ENCODE measurements at places on chromosomes 2 and 18. TPM values are rescaled to one million over a fixed set of nuclear protein-coding genes. Genes with fewer than 3 reads are reported as not detected.

ANKRD36B gene
- total RNA-seq: 9.2 TPM

TWIST2 gene
- 0.17 TPM for total RNA-seq

- DNase-seq: no peak
These were observed 277.2 kb downstream of the EIPR1 start for GRCh38 chr2:3100386-3100785.

DNA sequence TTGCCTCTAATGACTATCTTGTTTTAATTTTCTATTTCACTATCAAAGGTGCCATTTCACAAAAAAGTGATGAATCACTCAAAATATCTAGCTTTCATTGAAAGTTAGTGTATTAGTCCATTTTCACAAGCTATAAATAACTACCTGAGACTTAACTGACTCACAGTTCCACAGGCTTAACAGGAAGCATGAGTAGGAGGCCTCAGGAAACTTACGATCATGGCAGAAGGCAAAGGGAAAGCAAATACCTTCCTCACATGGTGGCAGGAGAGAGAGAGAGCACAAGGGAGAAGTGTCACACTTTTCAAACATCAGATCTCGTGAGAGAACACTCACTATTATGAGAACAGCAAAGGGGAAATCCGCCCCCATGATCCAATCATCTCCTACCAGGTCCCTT, 1220.4 kb upstream of the ZEB2 start:
- no peak for DNase-seq

DNA sequence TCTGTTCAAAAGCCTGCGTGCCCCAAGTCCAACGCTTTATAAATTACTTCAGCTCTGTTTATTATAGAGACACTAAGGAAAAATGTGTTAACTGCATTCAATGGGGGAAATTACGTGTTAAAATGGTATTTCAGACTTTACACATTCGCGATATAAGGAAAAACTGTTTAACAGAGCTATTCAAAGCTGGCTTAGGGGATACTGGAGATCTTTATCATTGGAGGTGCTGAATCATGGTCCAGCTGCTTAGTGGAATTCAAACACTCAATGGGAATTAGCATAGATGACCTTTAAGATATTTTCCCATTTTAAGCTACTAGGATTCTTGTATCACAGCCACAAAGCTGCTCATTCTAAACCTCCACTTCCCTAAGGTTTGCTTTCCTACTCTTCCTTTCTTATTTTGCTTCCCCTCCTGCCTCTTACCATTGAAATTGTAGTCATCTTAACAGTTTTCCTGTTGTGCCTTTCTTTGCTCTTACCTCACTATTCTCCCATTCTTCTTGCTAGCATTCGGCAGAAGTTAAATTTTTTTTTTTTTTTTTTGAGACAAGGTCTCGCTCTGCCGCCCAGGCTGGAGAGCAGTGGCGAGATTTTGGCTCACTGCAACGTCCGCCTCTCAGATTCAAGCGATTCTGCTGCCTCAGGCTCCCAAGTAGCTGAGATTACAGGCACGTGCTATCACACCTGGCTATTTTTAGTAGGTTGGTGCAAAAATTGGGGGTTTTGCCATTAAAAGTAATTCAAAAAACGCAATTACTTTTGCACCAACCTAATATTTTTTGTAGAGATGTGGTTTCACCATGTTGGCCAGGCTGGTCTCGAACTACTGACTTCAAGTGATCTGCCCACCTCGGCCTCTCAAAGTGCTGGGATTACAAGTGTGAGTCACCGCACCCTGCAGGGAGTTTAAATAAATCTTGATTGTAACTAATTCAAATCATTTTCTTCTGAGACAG, 6.5 kb downstream of the SULT6B1 start:
- no peak for DNase-seq
